ENCODE measurements at places on chromosomes 7 and 10.

DNA sequence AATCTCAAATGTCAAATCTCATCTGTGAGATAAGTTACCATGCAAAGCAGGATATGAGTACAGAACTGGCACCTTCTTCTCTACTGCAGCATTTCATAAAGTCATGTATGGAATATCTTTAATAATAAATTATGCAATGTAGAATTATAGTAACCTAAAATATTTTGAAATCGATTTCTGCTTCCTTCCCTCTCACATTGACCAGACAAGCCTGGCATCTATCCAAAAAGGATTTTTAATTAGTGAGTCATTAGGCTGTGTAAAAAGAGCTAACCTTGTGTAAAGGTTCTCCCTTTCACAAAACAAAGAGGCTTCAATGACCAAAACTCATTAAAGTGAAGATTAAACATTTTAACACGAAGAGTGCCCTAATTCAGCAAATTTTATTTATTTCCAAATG lies 48.8 kb upstream of the EXOC6 start:
- no peak for DNase-seq

GRCh38 chr7:96093435-96093834 lies 228.5 kb downstream of the SLC25A13 start:
- DNase-seq = peak; percentile 70

DNA sequence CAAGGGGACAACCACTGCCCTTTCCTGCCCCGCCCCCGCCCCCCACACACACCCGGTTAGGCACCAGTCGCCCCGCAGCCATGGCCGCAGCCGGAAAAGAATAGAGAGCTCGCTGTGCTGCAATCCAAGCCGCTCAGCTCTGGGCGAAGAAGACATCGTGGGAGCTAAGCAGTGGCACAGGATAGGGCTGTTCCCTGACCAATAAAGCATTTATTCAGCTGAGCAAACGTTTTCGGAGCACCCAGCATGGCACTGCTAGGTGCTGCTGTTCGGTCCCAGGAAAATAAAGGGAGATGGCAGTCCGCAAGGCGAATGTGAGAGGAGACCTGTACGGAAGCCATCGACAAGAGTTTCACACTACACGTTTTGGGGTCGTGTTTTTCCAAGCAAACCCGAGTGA lies 18.3 kb downstream of the SKIDA1 start:
- no peak for DNase-seq

DNA sequence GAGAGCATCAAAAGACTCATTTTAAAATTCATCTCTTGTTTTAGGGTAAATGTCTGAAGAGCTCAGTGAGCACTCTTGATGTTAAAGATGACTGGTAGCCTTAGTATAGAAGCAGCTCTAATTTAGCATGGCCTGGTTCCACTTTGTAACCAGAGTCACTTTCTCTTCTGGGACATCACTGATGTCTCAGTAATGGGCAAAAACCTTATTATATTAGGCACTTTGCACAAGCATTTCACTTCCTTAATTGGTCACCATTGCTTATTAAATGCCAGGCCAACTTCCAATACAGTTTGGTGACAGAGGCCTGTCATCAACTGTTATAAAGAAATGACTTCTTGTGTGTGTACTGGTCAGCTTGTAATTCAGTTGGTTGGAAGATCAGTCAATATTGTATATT lies 53.0 kb downstream of the STEAP1B start:
- no peak for DNase-seq
